ENCODE measurements at places on chromosomes 6 and 20.

DNA sequence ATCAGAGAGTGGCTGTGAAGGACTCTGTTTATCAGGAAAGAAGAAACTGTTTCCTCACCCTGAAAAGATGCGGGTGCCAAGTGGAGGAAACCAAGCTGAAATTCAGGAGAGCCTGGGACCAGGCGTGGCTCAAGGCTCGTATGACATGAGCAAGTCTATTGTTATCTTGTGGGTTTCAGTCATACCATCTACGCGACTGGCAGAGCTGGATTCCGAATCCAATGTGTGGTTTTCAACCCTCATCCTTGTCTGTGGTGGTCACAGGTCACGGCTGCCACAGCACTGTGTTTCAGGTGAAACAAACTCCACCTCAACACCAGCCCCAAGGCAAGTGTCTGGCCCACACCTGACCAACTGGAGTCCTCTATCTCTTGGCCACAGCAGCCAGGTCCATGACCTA lies 9.1 kb downstream of the MC3R start:
- no peak for DNase-seq

- no peak for DNase-seq
These were observed 161.0 kb downstream of the CDK19 start for GRCh38 chr6:110654096-110654820.

GRCh38 chr6:1726341-1726768 lies 116.6 kb downstream of the FOXC1 start:
- no peak for DNase-seq

- no peak for DNase-seq
These were observed 215.5 kb upstream of the ECI2 start for GRCh38 chr6:4350567-4351519.

DNA sequence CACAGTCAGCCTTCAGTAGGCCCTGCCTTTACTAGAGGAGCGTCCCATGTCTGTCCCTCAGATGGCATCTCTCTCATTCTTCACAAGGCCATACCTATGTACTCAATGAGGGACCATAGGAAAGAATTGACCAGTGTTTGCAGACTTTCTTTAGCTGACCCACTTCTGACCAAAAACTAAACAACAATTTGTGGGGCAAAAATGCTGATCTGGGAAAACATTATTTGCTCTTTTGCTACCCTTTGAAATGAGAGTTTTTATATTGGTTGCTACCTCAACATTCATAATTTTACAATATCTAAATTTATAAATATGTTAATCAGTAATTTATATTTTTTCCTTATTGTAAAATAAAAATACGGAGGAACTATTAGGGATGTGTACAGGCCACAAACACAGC lies 539.4 kb upstream of the GJE1 start:
- DNase-seq, result no peak

DNA sequence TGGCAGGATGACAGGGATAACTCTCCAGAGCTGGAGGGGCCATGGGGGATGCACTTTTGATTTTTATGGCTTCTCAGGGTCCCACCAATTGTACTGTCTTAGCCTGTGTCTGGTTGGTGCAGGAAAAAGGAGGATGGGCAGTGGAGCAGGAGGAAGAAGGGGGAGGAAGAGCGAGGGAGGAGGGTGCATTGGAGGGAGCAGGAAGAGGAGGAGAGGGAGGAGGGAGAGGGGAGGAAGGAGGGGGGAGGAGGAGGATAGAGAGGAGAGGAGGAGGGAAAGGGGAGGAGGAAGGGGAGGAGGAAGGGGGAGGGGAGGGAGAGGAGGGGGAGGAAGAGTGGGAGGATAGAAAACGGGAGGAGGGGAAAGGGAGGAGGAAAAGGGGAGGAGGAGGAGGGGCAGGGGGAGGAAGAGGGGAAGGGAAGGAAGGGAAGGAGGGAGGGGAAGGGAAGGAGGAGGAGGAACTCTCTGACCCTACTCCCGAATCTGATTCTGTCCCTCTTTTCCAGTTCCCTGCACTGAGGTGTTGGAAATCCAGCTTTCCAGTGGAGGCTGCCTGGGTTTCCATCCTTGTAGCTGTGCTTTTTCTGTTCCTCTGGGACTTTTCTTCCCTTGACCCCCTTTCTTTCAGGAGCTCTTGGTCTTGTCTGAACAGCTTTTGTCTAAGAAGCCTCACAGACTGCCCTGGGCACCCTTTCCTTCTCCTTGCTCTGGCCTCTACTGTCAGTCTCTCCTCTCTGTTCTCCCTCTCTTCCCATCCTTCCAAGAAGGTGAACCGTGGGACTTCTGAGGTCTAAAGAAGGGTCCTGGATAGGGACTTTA lies 149.4 kb downstream of the DHX35 start:
- no peak for DNase-seq

- DNase-seq, result no peak
These were observed 97.7 kb downstream of the BTBD9 start for GRCh38 chr6:38542031-38542430.

All from GM20000 (cell line).